ENCODE measurements at places on chromosomes 4 and X. TPM values are rescaled to one million over a fixed set of nuclear protein-coding genes. Genes with fewer than 3 reads are reported as not detected.

The TMPRSS11E gene
- not detected for total RNA-seq

The PDZD4 gene
- 0.68 TPM for total RNA-seq

The TLR10 gene
- total RNA-seq: not detected

The F9 gene
- not detected for total RNA-seq

The FHIP1A gene
- 10.0 TPM for total RNA-seq

The NFKB1 gene
- 47.4 TPM for total RNA-seq

The TKTL2 gene
- not detected for total RNA-seq

The CLIC2 gene
- not detected for total RNA-seq

The SGMS2 gene
- 64.3 TPM for total RNA-seq
